Activated CD8-positive, alpha-beta memory T cell treated with anti-CD3 and anti-CD28 coated beads, Interleukin-2, amount 50 U/mL, for 4 hours (primary cell): ENCODE measurements at places on chromosomes 16 and 17.

GRCh38 chr17:63686138-63686685 lies 13.7 kb downstream of the LIMD2 start:
- DNase-seq = no peak

GRCh38 chr17:75559958-75560533 lies 27.6 kb upstream of the MYO15B start:
- no peak for DNase-seq

- DNase-seq = peak; percentile 10
Measured at GRCh38 chr16:8853150-8853549, 15.7 kb downstream of the CARHSP1 start.

DNA sequence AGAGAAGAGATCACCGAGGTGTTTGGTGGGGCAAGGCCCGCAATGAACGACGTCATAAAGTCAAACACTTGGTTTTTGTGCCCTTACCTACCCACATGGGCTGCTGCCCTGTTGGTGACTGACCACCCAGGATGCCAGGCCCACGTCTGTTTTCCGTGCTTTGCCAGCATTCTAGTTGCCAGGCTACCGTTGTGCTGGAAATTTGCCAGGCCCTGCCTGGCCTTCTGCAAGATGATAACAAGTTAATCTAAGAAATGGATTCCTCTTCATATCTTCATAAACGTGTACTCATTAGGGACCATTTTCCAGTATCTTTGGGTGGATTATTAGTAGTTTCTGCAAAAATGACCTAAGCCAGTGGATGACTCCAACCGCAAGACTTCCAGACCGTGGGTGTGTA lies 35.4 kb downstream of the SLC6A4 start:
- no peak for DNase-seq

- no peak for DNase-seq
Measured at GRCh38 chr16:58684001-58684353, 593 bp downstream of the SLC38A7 start.

GRCh38 chr17:57234739-57235092 lies 21.6 kb upstream of the MSI2 start:
- DNase-seq = no peak

DNA sequence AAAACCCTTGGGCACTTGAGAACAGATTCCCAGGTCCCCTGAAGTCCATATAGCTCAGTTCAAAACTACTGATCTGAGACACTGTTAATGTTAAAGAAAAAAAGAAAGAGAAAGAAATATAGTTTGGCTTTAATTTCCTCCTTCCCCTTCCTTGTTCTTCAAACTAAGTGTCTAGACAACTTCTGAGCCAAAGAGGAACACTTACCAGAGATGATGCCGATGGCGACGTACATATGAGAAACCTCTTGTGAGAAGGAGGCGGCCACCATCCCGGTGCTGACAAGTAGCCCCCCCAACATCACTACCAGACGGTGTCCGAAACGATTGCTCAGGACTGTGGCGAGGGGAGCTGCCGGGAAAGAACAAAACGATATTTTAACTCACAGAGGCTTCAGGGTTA lies 17.2 kb downstream of the SLC16A6 start:
- DNase-seq = no peak

DNA sequence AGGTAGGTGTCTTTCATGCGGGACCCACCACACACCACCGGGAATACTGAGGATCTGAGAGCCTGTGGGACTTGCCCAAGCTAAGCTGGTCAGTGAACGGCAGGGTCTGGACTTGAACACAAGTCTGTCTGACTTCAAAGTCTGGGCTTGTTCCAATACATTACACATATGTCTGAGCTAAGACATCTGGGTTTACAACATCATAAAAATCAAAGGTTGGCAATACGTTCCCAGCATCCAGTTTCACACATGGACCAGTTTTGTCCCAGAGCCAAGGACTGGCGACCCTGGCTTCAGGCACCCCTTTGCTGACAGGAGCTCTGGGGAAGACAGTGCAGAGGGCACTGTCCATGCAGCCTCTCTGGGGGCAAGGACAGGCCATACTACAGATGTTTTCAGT lies 27.9 kb upstream of the AXIN2 start:
- DNase-seq = no peak

DNA sequence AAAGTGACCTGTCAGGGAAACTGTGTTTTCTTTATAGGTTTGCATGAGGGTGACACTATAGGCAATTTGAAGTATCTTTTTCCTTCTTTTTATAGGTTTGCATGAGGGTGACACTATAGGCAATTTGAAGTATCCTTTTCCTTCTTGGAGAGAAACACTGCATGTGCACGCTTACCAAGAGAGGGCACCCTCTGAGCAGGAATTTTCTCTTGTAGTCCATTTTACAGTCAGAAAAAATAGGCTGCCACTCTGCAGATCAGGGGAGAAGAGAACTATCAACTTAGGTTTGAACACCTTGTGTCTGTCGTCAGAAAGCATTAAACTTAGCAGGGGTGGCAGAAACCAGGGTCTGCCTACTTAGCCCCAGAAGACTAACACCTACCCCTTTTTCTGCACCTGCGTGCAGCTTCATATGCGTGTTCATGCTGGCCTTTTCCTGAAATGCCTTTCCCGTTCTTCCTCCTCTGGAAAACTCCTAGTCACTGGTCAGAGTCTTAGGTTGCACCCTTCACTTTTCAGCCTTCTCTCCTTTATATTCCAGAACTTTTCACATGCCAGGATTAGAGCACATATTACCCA lies 16.4 kb upstream of the SMIM36 start:
- no peak for DNase-seq

DNA sequence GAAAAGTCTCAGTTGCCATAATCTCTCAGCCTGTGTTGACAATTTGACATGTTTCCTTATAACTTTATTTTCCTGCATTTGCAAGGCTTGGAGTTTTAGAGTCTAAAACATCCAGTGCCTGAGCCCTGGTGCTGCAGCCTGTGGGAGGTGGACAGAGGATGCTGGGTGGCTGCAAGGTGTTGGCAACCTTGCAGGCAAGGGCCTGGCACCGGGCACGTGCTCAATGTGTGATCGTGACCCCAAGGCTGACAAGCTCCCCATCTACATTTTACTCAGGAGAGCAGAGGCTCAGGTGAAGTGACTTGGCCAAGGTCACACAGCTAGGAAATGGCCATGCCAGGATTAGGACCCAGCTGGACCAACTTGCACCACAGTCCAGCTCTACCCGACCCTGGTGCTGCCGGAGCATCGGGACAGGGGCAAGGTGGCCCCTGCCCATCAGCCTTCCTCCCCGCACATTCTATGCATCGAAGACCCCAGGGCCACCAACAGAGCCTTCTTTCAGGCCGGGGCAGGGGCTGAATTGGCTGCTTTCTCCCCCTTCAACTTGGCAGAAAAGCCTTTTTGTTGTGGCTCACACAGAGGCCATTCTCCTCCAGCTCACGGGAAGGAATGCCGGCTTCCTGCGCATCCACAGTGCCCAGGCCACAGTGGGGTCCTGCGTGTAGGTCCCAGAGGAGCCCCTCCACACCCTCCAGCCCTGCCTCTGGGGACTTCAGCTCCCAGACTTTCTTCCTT lies 23.1 kb downstream of the MMP15 start:
- no peak for DNase-seq

DNA sequence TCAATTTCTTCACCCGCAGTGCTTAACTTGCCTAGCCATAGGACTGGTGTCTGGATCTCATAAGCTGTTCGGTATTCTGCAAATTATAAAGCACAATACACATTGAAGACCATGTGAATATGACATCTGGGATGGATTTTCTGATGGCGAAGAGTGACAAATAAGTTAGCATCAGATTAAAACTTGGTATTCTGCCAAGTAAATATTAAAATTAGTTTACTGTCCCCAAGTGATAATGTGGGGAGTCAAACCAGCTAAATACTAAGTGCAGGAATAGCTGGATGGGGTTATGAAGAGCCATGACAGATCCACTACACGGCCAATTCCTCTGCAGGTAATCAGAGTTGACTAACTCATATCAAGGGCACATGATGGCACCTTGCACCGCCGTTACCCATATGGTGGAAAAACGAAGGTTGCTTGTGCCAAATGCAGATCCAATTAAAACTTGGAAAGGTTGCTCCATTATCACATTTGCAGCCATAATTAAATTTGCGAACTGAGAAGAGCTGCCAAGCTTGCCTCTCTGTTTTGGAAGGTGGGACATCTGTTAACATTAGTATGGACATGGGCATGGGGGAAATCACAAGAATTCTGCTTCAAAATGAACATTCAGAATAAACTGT lies 114.9 kb upstream of the TOM1L1 start:
- no peak for DNase-seq

DNA sequence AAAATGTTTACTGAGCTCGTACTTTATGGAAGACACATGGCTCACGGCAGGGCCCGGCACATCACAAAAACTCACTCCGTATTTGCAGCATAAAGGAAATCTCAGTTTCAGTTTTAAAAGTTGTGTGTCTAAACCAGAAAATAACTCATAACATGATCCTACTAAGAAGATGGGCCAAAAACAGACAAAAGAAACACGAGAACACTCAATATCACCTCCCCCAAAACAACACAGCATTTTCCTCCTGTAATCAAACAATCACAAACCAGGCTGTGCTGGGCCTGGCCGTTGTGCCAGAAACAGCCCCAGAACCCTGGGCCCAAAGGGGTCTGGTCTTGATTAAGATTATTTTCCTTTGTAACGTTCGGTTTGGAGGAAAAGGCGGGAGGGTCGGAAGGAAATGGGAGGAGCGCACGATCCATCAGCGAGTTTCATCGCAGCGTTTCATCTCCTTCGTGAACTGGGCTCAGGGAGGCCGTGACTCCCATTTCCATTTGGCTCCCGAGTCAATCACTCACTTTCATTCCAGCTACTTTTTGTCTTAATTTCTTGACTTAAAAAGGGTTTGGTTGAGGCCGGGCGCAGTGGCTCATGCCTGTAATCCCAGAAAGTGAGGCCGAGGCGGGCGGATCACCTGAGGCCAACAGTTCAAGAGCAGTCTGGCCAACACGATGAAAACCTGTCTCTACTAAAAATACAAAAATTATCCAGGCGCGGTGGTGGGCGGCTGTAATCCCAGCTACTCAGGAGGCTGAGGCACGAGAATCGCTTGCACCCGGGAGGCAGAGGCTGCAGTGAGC lies 61.4 kb downstream of the NXN start:
- DNase-seq = no peak

DNA sequence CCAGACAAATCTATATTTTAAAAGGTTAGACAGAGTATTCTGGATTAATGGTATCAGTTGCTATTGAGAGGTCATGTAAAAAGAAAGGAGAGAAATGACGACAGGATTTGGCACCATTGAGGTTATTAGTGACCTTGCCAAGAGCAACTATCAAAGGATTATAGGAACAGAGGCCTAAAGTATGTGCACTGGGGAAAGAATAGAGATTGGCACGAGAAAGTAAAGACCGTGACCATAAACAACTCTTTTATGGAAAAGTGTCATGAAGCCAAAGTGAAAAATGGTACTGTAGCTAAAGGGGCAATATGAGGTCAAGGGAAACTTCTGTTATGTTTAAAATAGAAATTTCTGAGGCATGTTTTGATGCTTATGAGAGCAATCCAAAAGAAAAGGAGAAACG lies 115.2 kb upstream of the KIF2B start:
- DNase-seq = no peak

DNA sequence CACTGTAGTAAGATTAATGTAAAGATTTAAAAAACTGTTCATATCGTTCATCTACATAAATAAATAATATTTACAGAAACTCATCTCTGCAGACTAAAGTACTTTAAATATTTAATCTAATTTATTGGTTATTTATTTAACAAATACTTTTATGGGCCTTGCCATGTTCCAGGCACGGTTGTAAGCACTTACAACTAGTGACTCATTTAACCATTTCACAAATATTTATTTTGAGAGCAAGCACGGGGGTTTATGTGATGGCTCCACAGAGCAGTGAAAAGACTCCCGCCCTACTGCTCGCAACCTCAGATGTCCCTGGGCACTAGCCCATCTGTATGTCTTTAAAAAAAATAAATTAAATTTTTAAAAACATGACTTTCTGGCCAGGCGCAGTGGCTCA lies 575.9 kb downstream of the WWOX start:
- DNase-seq = no peak

DNA sequence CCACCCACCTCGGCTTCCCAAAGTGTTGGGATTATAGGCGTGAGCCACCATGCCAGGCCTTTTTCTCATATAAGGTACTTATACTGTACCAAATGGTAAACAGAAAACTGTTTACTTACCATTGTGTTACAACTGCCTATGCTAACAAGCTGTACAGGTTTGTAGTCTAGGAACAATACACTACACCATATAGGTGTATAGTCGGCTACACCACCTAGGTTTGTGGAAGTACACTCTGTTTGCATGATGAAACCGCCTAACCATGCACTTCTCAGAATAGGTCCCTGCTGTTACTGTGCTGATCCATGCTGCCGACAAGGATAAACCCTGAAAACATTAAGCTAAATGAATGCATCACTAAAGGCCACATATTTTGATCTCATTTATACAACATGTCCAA lies 18.9 kb downstream of the DNAJA2 start:
- no peak for DNase-seq

DNA sequence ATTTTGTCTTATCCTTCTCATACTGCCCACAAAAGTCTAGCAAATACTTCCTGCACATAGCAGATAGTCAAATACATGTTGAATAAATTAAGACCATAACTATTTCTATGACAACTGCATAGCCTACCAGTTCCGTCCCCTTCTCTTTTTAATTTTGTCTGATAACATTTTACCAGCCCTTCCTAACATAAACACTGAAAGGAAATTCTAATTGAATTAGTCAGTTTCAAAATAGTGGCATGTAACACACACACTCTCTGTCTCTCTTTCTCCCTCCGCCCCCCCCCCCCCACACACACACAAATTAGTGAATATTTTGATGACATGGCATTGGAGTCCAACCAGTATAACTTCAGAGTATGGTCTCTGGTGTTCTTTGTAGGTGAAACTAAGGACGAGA lies 41.8 kb downstream of the TNRC6C start:
- no peak for DNase-seq

DNA sequence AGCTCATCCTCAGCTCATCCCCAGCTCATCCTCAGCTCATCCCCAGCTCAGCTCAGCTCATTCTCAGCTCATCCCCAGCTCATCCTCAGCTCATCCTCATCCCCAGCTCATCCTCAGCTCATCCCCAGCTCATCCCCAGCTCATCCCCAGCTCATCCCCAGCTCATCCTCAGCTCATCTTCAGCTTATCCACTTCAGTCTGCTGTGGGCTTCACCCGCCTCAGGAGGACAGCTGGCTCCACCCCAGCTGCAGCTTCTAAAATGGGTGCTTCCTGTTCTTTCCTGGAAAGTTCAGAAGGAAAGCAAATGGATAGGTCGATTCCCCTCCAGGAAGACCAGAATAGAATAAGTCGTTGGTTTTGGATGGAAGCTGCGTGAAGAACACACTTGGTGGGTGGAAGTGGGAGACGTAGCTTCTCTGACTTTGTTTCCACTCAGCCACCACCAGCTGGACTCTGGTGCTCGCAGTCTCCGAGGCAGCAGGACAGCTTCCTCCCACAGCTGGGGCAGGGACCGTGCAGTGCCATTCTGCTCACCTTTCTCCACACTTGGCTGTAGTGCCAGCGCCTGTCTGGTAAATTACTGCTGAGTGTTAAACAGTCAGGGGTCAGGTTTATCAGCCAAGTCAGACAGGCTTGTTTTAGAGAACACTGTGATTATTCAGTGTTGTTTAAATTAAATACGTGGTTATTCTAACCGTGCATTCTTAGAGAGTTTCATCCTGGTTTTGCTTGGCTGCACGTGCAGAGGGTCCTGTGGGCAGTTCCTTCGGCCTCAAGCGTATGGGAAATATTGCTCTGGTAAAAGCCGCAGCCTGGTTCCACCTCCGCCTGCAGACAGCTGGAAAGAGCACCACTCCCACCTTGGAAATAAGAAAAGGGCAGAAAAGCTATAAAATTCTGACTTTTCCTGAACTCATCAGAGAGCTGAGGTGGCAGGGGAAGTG lies 61.0 kb upstream of the CHMP6 start:
- no peak for DNase-seq

- no peak for DNase-seq
Measured at GRCh38 chr16:3650631-3651265, 3.7 kb upstream of the DNASE1 start.

- no peak for DNase-seq
Measured at GRCh38 chr16:12958366-12958765, 57.0 kb downstream of the SHISA9 start.
